ENCODE measurements at places on chromosomes 2 and 18.

GRCh38 chr2:70045405-70045804, 41.9 kb upstream of the PCBP1 start:
- no peak for DNase-seq

GRCh38 chr18:66616523-66616983, 12.7 kb upstream of the CDH19 start:
- DNase-seq: no peak

DNA sequence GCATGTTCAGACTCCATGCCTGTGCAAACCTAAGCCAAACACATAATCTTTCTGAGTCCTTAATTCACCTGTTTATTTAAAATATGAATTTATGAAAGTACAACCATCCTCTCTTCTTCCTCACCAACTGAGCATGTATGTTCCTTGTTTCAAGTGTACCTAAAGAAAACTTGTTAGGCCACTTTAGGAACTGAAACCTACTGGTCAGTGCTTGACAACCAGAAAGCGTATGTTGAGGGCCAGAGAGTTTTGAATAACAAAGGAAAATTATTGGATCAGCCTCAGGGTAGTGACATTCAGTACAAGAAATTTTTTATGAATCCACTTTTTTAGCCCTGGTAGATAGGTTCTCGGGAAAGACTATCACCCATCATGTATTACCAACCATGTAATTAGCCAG, 847.6 kb upstream of the CELF4 start:
- no peak for DNase-seq

GRCh38 chr2:43852196-43852730, 13.5 kb downstream of the ABCG8 start:
- DNase-seq: no peak

GRCh38 chr2:65663831-65664407, 231.5 kb upstream of the SPRED2 start:
- no peak for DNase-seq

DNA sequence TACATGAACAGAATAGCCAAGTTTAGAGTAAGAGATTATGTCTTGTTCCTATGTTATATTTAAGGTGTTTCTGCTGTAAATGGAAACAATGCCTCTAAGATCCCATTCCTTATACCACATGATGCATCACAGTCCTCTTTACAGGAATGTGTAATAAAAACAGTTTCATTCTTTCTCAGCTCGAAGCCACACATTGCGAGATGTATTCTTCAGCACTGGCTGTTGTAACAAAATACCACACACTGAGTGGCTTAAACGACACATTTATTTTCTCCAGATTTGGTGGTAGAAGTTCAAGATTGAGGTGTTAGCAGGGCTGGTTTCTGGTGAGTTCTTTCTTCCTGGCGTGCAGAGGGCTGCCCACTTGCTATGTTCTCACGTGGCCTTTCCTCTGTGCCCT, 246.2 kb downstream of the SOCS6 start:
- DNase-seq: no peak

DNA sequence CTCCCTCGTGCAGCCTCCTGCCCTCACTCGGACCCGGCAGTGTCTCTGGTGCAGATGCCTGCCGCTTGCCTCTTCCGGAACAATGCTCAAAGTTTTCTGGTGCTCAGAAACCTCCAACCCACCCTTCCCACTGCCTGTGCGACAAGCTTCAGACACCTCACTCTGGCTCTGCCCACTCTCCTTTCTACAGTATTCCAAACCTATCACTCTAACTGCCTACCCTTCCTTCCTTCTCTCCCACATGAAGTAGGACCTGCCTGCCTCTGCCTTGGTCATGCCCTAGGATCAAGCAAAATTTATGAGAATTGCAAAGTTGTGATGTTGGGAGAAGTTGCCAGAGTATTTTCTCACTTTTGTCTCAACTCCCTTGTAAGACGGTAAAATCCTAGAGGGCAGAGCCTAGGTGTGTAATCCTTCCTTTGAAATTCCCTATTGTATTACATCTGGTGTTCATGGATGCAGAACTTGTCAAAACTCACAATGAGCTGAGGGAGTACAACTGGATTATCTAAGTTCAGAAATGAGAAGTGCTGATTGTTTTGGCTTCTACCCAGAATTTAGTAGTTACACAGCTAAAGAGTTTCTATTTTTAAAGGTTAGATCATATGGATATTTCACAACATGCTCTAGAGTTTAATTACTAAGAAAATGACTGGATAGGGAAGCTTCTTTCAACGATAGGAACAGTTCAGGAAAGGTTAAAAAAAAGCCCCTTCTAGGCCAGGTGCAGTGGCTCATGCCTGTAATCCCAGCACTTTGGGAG, 7.2 kb downstream of the NPC1 start:
- DNase-seq: no peak

DNA sequence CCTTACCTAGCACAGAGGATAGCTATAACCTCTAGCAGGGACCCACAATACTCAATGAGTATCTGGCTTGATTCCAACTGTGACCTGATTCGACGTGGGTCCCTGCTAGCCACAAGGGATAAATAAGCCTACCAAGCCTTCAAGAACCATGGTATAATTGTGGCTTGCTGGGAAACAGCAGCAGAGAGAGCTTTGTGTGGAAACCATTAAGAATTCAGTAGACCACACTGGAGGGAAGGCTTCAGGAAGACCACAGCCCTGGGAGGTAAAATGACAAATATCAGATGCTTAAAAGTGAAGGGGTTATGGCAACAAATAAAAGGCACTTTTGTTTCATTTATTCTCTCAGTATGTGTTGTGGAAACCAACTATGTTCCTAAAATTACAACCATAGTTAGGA, 82.6 kb upstream of the WIPF1 start:
- no peak for DNase-seq

DNA sequence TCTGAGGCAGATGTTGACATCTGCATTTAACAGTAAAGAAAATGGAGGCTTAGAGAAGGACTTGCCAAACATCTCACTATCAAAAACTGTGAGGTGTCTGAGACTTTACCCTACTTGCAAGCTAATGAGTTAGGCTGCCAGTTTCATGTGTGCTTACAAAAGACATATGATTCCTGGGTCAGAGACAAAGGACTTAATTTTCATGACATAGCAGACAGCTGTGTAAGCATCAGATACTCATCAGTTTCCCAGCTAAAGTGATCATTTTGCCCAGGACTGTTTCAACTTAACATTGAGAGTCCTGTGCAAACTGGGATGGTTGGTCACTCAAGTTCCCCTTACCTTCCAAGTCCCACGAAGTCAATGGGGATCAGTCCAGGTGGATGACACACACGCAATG, 18.9 kb upstream of the DAPL1 start:
- no peak for DNase-seq

DNA sequence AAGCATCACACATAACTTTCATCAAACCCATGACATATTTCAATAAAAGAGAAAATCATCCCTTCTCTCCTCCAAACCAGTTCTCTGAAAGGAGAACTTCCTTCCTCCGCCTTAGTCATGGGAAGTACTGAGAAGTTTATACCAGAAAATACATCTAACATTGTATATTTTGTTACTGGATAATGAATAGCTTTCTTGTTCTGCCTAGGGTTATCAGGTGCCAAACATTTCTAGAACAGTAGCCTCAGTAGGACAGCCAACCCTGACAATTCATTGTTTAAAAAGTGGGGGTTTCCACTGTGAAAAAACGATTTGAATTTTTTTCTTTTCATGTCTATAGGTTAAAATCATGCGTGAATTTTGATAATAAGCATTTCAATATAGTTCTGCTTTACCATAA, 16.0 kb upstream of the DAW1 start:
- DNase-seq: no peak

DNA sequence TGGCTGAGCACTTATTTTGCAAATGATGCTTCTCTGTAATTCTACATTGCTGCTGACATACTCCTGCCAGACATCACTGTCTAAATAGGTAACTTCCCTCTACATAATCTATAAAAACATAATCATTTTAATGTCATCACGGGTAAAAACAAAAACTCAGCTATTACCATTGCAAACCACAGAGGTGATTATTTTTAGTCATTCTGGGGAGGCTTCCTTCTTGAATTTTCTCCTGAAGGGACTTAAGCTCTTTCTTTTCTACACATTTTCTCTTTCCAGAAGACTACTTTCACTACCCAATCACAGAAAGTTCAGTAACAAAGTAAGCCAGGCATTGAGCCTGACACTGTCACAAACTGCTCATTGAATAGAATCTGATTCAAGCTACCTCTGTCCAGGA, 40.4 kb upstream of the NFU1 start:
- DNase-seq: no peak

GRCh38 chr2:75253526-75253925, 54.2 kb upstream of the TACR1 start:
- no peak for DNase-seq

- DNase-seq: no peak
Measured at GRCh38 chr2:14896330-14897030, 264.0 kb downstream of the LRATD1 start.

GRCh38 chr2:217329023-217329431, 469.2 kb upstream of the TNP1 start:
- no peak for DNase-seq
